Foreskin melanocyte (primary cell): ENCODE measurements at places on chromosomes 7 and 10.

DNA sequence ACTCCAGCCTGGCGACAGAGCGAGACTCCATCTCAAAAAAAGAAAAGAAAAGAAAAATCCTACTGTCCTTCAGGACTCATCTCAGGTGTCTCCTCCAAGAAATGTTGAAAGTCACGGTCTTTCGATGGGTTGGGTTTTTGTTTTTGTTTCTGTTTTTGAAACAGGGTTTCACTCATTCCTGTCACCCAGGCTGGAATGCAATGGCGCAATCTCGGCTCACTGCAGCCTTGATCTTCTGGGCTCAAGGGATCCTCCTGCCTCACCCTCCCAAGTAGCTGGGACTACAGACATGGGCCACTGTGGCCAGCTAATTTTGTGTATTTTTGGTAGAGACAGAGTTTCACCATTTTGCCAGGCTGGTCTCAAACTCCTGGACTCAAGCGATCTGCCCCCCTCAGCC, 3.1 kb upstream of the SORBS1 start:
- no peak for DNase-seq

- no peak for DNase-seq
Measured at GRCh38 chr10:132373241-132373955, 23.6 kb upstream of the PWWP2B start.

DNA sequence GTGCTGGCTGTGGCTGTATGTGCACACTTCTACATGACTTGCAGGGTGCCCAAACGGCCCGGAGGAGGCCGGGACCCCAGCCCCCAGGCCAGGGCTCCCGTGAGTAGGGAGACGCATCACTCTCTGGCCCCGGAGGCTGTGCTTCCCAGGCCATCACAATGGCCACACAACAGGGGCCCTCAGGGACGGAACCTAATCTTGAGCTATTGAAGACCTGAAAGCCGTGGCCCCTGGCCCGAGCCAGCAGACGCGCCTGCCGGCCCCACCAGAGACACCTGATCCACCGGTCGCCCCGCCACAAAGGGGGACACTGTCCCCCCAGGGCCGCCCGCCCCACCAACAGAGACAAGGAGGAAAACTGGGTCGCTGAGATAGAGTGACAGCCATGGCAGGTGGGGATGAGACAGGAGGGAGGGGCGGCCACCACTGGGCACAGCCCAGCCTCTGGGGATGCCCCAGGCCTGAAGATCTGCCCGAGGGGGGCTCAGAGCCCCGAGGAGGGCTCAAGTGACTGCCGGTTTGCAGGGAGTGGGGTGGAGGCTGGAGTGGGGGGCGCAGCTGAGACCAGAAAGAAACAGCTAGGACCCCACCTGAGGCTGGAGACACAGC, 10.2 kb upstream of the LFNG start:
- no peak for DNase-seq

DNA sequence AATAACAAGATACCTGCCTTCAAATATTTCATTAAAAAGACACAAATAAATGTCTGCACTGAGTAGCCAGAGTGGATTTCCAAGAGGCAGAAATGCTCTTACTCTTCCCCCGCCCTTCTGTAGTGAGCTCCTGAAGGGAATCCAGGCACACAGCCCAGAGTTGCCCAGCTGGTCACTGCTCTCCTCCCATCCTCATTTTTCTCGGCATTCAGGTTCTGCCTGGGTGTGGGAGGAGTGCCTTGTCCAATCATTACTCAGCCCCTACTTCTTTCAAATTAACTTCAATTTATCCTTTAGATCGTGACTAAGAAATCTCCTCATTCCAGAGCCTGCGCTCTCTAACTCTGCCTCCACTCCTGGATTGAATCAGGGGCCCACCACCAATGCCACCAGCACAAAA, 12.2 kb downstream of the CCDC6 start:
- DNase-seq = no peak
